ENCODE measurements at places on chromosomes 2 and 18. TPM values are rescaled to one million over a fixed set of nuclear protein-coding genes. Genes with fewer than 3 reads are reported as not detected.

CFAP221 gene
- total RNA-seq: not detected

GRCh38 chr2:230068651-230069055, at the start of gene SLC16A14:
SLC16A14 (minus strand) TSS chr2:230068924; CDS start chr2:230059352, 9,572 bp downstream.
- DNase-seq: peak; percentile 57

DNA sequence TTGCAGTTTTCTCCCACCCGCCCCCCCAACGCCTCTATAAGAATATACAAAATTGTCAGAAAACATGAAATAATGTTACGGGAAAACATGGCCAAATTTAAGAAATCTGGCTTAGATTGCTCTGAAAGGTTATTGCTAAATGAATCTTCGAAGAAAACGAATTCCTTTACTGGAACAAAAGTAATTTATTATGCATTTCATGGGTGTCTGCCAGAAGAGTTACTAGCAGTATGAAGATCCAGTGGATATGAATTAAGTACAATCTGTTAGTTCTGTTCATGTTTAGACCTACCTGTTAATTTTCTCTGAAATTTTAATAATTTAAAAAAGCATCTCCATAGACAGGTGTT, 21.9 kb downstream of the GATA6 start:
- DNase-seq: no peak

RAB27B gene
- 13.8 TPM for total RNA-seq

GRCh38 chr2:231176066-231176465, 22.4 kb upstream of the ARMC9 start:
- no peak for DNase-seq

DNA sequence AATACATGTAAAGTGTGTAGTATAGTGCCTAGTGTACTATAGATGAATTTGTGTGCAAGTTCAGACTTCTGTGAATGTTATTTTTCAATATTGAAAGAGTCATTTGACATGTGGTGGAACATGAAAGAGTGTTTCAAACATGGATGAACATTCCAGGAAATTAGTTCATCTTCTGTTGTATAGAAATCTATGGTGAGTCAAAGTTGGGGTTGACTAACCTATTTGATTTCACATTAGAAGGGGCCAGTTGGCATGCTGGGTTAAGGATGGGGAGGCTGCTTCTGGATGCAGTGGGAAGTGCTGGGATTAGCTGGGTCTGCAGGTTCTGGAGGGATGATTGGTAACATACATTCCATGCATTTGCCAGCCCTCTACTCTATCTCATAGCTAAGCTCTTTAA, 50.6 kb downstream of the LYPD6B start:
- DNase-seq: no peak

- DNase-seq: peak; percentile 61
These were observed 31.9 kb upstream of the CWC22 start for GRCh38 chr2:180038997-180039396.

PAX3 gene
- total RNA-seq: 14.6 TPM

DNA sequence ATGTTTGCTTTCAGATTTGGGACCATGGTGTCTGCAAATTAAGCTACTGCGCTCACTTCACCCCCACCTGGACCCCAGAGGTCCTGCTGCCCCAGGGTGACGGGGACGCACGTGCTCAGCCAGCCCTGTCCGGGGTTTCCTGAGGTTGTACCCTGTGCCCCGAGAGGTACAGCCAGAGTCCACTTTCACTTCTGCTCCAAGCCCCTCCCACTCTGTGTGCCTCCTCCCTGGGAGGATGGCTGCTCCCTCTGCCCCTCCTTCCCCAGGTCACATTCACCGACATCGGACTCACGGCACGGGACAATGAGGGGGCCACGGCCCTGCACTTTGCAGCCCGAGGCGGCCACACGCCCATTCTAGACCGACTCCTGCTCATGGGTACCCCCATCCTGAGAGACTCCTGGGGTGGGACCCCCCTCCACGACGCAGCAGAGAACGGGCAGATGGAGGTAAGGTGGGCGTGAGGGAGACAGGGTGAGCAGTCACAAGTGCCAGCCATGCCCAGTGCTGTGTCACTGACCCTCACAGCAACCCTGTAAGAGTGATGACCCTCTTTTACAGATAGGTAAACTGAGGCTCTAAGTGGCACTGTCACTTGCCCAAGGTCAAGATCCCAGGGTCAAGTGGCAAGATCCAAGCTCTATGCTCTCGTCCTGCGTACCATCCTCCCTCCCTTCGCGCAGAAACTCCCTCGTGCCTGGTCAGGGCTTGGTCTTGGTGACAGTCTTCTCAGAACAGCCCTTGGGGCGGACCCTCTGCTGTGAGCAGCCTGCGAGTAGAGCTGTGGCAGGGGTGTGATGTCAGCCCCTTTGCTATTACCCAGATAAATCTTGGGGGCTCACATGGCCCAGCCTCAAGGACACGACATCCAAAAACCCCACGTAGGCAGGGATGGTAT, 7.6 kb downstream of the ESPNL start:
- DNase-seq: no peak

CHRND gene
- not detected for total RNA-seq

BBS5 gene
- 1.3 TPM for total RNA-seq

DNA sequence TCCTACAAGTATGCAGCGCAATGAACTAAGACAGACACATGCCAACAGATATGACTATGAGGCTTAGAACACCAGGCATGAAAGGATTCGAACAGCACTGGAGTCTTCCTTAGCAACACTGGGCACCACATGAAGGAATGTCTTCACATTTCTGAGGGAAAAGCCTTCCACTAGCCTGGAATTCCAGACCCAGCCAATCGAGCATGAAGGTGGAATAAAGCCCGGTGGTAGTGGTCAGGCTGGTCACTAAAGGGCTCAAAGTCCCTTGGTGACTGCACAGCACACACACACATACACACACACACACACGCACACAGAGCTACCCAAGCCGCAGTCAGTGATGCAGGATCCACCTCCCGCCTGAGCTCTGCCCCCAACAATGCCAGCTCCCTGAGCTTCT, 19.7 kb upstream of the SFXN5 start:
- DNase-seq: peak; percentile 36

DNA sequence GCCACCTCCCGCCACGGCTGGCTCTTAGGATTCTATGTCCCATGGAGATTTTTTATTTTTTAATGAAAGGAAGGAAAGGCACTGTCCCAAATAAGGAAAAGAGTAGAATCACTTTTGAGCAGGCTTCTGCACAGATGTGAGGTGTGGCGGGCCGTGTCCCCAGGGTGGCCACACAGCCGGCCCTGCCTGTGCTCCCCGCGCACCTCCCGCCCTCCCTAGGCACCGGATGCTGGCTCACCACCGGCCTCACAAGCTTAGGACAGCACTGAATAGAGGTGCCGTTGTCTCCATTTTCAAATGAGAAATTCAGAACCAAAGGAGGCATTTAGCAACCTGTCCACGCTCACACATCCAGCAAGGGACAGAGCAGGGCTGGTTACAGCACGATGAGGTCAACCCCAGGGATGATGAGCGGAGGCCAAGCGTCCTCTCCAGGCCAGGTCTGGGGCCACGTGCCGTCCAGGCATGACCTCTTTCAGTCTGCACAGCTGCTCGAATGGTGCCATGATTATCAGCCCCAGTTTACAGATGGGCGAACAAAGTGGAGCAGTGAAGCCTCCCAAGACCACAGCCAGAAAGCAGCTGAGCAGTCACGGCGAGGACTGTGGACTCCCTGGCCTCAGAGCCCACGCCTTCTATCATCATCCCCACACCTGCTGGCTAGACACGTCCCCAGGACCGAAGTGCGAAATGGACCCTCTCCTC, 20.7 kb upstream of the TEX51 start:
- DNase-seq: no peak

- DNase-seq: no peak
These were observed 84.4 kb downstream of the PIK3C3 start for GRCh38 chr18:42039396-42039795.

TUBB8B gene
- total RNA-seq: not detected

SH3RF3 gene
- 1.9 TPM for total RNA-seq

DNA sequence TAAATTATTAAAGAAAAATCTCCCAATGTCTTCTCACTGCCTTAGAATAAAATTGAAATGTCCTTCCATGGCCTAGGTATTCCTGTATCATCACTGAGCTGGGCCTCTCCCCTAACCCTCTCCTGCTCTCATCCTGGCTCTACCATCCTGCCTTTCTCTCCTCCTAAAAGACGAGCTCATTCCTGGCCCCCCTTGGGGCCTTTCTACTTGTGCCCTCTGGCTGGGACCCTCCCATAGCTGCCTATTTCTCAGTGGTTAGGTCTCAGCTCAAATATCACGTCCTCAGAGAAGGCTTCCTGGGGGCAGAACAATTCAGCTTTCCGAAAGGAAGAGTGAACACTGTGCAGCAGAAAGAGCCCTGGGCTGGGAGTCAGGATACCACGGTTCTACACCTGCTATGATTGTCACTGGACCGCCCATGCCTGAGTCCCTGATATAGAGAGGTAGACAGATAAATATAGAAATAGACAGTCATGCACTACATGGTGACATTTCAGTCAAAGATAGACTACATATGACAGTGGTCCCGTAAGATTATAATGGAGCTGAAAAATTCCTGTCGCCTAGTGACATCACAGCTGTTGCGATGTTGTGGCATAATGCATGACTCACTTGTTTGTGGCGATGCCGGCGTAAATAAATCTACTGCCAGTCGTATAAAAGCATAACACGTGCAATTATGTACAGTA, 9.4 kb downstream of the DNPEP start:
- DNase-seq: no peak

DNA sequence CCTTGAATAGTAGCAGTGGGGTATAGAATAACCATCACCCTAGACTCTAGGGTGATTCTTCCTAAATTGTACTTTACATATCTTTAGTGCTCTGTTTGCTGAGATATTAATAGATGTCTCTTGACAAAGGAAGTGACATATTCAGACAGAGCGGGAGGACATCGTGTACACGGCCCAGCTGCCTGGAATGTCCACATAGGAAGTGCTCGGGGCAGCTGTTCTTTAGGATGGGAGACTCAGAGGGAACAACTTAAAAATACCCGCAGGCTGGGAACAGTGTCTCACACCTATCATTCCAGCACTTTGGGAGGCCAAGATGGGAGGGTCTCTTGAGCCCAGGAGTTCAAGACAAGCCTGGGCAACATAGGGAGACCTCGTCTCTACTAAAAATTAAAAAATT, 206.1 kb downstream of the FAM210A start:
- DNase-seq: no peak

DNA sequence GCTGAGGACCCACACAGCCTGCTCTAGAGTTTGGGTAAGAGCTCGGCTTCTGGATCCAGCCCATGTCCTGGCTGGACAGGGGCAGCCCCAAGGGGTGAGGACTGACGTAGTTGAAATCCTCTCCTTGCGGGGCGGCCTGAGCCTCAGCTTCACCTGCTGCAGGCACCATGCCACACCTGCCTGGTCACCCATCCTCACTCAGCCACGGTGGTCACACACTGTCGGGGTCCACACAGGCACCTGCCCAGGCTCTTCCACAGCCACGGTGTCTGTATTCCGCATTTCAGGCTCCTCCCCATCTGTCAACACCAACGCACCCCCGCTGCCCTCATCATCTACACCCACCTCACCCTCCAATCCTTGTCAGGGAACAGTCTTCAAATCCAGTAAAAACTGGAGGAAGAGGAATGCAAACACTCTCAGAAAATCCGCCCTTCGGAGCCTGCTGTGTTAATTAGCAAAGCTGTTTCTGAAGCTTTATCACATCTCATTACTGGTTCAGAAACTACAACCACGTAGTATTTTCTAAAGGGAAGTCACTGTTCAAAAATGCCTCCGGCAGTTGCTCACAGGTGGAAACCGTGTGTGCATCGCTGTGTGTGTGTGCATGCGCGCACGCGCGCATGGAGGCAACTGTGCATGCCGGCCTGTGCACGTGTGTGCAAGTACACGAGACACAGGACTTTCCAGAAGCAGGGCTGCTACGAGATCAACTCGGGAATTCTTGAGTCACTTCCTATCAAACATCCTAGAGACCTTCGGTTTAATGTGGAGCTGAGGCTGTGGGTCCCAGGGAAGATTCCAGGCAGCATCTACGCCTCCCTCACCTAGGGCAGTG, 38.2 kb downstream of the SLC66A2 start:
- no peak for DNase-seq

GRCh38 chr2:8517850-8518498, 163.9 kb upstream of the ID2 start:
- DNase-seq: no peak

ZDBF2 gene
- total RNA-seq: 9.1 TPM

- DNase-seq: no peak
These were observed 89.1 kb downstream of the POLR1A start for GRCh38 chr2:86016581-86016980.

DNA sequence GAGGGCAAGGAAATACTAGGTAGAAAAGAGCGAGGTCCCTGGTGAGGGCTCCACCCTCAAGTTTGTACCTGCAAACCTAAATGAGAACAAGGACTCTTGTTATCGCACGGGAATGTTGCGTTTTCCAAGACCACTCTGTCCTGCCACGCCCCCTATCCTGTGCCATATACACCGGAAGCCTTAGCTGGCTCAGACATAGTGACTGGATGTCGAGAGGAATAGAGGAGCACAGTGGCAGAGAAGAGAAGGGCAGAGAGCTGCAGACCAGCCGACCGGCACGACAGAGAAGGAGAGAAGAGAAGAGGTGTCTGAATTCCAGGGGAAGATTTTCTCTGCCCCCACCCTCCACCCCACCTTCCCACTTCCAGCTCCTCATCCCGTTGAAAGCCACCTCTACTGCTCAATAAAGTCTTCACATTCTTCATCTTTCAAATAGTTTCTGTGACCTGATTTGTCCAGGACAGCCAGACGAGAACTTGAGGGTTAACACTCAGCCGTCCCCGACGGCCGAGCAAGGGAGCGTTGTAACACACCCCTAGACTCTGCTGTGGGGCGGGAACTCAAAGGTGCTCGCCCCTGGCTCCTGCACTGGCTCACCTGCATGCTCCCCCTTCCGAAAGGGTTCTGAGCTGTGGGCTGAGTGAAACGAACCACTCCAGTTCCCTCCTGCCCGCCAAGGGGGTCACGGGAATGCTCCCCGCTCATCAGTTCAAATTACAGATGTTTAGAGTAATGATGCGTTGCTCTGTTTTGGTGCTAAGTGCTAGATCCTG, 24.9 kb upstream of the COL3A1 start:
- DNase-seq: no peak

DNA sequence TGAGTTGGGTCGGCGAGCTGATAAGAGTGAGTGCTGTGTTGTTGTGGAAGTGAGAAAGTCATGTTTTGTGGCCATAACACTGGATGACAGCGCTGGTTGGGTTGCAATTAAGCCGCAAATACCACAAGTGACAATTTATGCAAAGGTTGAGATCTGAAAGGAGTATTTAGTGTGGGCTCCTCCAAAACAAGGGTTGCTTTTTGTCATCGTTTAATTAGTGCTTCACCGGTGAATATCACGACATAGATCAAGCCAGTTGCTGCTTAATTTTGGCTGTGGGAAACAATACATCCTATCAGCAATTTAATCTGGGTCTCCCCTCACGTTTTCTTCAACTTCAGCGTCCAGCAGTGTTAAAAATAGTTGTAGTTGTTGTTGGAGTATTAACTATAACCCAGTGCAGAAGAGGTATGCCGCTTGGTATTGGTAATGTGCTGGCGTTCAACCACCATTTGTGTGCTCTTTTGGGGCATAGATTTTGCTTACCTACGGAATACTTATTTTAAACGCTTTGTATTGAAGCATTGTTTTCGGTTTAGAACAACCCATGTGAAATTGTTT, 662 bp downstream of the ACVR2A start:
- DNase-seq: peak; percentile 38

GATA6 gene
- 4.6 TPM for total RNA-seq

CGREF1 gene
- total RNA-seq: 0.17 TPM
